ENCODE measurements at places on chromosomes 6 and 20.

DNA sequence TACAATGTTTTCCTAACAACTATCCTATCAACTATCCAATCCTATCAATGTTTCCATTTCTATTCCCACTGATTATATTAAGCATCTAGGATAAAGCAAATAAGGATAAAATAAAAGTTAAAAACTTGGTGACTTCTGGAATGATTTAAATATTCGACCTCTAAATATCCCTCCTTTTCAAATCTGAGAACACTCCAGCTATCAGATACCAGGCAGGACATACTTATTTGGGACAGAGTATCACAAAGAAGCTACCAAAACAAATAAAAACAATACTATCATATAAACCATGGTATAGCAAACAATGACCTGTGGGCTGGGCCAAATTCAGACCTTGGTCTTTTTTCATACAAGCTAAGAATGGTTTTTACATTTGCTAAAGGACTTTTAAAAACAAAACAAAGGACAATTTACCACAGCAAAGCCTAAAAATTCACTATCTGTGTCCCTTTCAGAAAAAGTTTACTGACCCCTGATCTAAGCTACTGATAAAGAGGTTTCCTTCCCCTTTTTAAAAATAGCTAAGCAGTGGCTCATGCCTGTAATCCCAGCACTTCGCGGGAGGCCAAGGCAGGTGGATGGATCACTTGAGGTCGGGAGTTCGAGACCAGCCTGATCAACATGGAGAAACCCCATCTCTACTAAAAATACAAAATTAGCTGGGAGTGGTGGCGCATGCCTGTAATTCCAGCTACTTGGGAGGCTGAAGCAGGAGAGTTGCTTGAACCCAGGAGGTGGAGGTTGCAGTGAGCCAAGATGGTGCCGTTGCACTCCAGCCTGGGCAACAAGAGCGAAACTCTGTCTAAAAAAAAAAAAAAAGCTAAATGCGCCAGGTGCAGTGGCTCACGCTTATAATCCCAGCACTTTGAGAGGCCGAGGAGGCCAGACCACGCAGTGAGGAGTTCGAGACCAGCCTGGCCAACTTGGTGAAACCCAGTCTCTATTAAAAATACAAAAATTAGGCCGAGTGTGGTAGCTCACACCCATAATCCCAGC, 6.0 kb downstream of the NUP153 start:
- DNase-seq: no peak

DNA sequence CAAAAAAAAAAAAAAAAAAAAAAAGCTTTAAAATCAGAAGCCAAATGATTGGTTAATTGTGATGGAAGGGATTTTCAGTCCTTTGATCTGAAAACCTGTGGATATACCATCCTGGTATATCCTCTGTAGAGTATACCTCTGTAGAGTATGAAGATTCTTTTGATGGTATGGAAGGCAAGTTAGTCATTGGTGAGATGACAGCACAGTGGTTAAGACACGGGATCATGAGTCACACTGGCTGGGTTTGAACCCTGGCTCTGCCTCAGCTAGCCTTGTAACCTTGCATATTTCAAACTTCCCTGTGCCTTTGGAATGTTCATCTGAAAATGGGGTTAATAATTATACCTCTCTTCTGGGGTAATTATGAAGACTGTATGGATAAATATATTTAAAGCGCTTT, 179.3 kb downstream of the CARMIL1 start:
- no peak for DNase-seq

GRCh38 chr20:35318502-35319157, 26.4 kb upstream of the FAM83C start:
- DNase-seq: no peak

- no peak for DNase-seq
These were observed 28.4 kb downstream of the WRNIP1 start for GRCh38 chr6:2793534-2794151.

DNA sequence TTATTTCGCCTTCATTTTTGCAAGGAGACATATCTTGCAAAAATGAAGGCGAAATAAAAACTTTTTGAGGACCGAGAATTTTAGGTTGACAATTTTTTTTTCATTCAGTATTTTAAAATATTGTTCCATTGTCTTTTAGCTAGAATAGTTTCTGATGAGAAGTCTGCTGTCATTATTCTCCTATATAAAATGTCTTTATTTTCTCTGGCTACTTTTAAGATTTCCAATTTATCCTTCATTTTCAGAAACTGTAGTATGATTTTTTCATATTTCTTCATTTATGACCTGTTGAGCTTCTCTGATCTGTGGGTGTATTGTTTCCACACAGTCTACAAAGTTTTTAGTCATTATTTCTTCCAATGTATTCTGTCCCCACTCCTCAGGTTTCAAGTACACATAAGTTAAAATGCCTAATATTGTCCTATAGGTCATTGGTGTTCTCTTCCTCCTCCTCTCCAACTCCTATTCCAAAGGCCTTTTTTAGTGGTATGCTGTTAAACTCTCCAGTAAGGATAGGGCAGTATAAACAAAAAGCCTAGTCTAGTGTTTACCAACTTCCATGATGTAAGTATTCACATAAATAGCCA, 15.7 kb downstream of the AHI1 start:
- DNase-seq: no peak

DNA sequence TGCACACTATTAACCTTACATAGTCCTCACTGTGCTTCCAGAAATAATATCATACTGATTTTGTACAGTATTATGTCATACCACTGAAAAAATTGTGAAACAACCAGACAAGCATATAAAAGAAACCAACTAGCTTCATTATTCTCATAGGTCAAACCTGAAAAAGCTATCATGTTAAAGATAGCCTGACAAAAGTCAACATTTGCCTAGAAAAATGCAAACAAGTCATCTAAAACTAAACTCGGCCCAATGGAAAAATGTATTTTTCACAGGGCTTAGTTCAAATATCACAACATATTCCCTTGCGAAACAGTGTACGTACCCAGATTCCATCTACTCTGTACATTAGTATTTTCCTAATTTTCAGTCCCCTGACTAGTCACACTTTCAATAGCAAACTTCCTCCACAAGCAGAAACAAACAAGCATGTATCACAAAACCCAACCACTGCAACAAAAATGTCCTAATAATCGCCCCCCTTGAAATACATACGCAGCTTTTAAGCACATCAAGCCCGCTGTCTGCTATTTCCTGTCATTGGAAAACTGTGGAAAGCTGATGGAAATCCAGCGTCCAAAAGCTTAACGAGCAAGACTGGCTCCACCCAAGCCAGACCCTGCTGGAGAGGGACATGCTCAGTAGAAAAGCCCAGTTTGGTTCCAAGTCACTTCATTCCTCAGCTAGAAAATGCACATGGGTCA, 93.1 kb downstream of the EPB41L2 start:
- DNase-seq: no peak

GRCh38 chr20:35434085-35435005, 3.7 kb downstream of the GDF5 start:
- no peak for DNase-seq

DNA sequence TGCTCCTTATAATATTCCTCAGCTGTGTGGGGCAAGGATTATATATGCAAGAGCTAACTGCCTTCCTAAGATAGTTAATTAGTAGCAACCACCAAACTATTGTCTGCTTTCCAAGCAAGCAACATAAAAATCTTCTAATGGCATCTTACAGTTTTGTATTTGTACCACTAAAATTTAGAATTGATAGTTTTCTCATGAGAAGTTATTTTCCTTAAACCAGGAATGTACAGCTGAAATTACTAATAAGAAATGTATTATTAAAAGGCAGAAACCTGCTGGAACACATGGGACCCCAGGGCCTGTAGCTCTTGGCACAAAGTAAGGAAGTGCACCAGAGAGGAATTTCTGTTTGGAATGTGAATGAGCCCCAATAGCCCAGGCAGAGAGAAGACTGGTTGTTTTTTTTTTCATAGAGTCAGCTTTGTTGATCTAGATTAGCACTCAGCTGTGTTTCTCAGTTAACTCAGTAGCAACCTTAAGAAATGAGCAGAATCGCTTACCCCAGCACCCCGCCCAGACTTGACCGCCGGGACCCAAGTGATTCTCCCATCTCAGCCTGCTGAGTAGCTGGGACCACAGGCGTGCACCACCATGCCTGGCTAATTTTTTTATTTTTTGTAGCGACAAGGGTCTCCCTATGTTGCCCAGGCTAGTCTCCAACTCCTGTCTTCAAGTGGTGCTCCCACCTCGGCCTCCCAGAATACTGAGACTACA, 2.6 kb downstream of the MGME1 start:
- DNase-seq: no peak

GRCh38 chr6:149854532-149854931, 9.6 kb downstream of the LRP11 start:
- DNase-seq: no peak

GRCh38 chr20:37505263-37506151, 15.5 kb upstream of the NNAT start:
- DNase-seq: no peak

- DNase-seq: no peak
These were observed 90.1 kb downstream of the ZNF217 start for GRCh38 chr20:53503517-53503919.

DNA sequence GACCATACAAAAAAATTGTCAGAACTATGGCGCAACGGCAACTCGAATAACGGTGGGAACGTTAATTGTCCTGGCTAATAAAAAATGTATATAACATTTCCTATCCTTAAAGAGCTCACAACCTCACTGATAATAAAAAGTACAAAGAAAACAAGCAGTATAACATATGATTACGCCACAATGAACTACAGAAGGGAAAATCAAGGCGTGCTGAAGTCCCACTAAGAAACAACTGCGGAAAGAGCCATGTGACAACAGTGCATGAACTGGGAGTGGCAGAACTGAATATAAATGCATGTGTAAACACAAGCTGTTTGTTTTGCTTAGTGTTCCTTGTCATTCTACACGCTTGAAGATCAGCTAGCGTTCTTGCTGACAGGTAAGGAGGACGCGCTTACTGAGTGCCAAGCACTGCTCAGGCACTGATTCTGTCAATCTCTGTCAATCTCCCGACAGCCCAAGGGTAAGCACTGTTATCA, 466 bp upstream of the PSMB1 start:
- DNase-seq: no peak

- DNase-seq: no peak
These were observed 1.9 kb downstream of the TRMT11 start for GRCh38 chr6:125988280-125988679.

GRCh38 chr6:210104-210456, 82.2 kb upstream of the DUSP22 start:
- no peak for DNase-seq

DNA sequence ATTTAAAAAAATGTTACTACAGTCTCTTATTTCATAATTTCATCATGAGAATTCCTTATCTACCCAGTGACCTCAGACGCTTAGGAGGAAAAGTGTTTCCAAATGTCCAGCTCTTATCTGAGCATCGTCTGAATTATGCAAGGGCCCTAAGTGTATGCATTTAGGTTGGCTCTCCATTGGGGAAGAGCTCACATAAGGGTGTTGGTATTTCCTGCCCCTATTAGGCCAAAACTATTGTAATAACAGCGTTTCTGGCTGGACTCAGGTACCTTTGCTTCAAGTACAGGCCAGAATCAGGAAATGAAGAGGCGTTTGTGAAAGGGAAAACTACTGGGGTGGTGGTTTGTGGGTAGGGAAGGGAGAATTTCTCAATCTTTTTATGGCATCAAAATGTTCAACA, 40.4 kb upstream of the SGK1 start:
- DNase-seq: no peak

DNA sequence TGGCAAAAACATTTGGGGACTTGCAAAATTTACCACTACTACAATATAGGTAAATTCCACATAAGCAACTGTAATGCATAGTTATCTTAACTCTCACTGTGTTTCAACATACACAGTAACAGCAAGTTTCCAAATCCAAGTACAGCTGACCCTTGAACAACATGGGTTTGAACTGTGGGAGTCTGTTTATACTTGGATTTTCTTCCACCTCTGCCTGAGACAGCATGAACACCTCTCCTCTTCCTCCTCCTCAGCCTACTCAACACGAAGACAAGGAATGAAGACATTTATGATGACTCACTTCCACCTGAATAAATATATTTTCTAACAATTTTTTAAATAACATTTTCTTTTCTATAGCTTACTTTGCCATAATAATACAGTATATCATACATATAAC, 25.6 kb downstream of the MAN1A1 start:
- DNase-seq: no peak

GRCh38 chr6:31363811-31364210, 6.8 kb upstream of the HLA-B start:
- DNase-seq: no peak

DNA sequence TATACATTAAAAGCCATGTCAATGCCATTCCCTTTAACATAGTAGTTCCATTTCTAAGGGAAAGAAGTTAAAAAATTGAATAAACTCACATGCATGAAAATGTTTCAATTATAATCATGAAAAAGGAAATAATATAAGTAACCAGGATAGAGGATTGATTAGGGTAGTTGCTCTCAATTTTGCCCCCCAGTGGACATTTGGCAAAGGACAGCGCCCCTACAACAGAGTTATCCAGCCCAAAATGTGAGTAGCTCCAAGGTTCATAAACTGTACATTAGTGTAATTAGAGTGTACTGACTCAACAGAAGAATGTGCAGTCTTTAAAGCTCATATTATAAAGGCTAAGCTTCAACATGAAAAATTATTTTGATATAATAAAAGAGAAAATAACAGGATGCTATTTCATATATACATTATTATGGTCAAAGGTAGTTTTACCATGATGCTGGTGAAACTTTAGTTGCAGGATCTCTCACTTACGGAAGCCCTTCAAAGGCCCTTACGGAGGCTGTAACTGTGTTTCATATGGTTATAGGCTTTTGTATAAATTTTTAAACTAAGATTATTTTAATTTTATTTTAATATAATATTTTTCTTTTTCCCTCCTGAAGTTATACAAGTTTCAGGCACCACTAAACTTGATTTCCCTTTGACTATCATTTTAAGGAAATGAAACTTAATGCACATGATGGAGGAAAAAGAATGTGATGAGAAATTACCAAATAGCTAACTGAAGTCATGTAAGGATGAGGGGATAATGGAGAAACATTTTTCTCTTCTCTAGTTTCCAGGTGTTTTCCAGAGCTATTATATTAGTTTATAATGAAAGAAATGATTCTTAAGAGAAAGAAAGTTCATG, 403.6 kb downstream of the PLCB1 start:
- DNase-seq: no peak

DNA sequence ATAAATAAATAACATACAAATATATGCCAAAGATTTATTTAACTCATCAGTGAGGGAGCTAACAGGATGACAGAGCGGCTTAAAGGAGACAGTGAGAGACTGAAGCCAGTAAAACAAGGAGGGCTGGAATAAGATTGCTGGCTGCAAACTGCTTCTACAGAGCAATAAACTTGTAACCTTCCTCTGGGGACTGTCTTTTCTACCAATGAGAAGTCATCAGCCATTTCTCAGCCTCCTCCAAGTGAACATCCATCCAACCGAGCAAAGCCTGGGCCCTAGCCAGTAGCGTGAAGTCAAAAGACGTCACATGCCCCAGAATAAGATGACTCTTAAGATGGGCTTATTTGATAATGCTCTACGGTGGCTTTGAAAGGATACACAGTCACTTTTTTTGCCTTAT, 42.5 kb downstream of the CPXM1 start:
- DNase-seq: no peak

GRCh38 chr6:169254456-169255316, 1.0 kb upstream of the THBS2 start:
- no peak for DNase-seq
